T follicular helper cell (primary cell): ENCODE measurements at places on chromosomes 6 and 20.

GRCh38 chr6:24788031-24788665 is 10.6 kb downstream of the ARMH2 start:
- no peak for DNase-seq

- DNase-seq: no peak
Observed at GRCh38 chr20:17895641-17896171, 72.9 kb downstream of the SNX5 start.

GRCh38 chr20:8148501-8148900 is 16.4 kb downstream of the PLCB1 start:
- DNase-seq: no peak

DNA sequence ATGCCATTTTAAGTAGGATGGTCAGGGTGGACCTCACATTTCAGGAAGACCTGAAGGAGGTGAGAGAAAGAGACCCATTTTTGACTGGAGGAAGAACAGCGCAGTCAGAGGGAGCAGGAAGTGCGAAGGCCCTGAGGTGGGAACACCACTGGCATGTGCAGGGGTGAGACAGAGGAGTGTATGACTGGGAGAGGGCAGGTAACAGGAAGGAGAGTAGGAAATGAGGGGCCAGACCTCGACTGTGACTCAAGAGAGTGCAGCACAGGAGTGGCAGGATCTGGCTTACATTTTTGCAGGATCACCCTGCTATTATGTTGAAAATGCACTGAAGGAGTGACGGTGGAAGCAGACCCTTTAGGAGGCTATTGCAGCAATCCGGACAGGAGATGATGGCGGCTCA is 117.7 kb upstream of the CDYL start:
- no peak for DNase-seq
